ENCODE measurements at places on chromosomes 4 and X.

DNA sequence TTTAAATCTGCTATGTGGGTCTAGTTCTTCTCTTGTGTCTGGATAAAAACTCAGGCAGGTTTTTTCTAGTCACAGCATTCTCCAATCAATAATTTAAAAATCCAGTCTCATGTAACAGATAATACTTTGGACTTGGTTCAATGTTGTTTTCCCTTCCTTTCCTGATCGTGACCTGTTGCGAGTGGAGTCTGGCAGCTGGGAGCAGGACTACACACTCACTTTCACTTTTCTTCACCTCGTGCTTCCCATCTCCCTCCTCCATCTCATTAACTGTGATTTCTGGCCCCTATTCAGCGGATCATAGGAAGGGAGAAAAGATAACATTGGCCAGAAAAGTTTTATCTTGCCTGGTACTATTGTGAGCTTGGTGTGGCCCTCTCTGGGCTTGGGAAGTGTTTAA, 96.6 kb upstream of the GATB start:
- DNase-seq, result no peak

DNA sequence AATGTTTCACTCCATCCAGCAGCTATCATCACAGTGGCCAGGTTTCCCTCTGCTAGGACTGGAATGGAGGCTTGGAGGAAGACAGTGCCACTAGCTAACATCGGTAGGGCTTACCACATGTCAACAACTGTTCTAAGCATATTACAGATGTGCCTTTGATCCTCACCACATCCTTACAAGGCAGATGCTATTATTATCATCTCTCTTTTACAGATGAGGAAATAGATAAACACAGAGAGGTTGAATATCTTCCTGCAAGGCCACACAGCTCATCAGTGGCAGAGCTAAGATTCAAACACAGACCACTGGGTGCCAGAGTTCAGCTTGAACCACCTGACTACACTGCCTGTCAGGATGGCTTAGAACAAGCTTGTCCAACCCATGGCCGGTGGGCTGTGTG, 47.4 kb downstream of the MAMLD1 start:
- no peak for DNase-seq

- peak; percentile 70 for DNase-seq
Observed at GRCh38 chr4:73662709-73663546, 42.7 kb upstream of the RASSF6 start.

GRCh38 chr4:52266537-52267137, 215.5 kb downstream of the SPATA18 start:
- DNase-seq, result no peak

- DNase-seq, result no peak
Observed at GRCh38 chr4:172169871-172170270, 356.7 kb downstream of the GALNTL6 start.

DNA sequence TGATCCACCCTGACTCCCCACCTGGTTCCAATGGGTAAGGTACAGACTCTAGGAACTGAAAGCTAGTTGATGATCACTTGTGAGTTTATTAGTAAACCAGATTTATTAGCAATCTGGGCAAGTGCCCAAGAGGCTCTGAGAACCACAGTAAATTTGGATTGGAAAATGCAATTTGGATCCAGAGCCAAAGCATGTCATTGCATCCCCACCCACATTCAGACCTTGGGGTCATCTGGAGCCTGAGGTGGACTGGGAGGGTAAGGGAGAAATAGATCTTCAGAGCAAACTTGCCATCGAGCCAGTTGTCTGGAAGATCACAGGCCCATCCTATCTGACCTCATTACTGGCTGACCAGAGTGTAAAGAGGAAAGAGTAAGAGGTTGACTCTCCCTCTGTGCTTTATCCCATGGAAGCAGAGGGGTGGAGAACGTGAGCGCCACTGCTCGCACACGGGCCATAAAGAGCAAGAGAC, 78.7 kb upstream of the RASGEF1B start:
- DNase-seq, result no peak

- DNase-seq, result no peak
Observed at GRCh38 chr4:123083646-123084045, 161.2 kb upstream of the NUDT6 start.

GRCh38 chrX:48969471-48969870, 2.2 kb downstream of the KCND1 start:
- no peak for DNase-seq

GRCh38 chr4:33086331-33086925, 2366.3 kb downstream of the PCDH7 start:
- peak; percentile 71 for DNase-seq

- peak; percentile 22 for DNase-seq
Observed at GRCh38 chr4:155679343-155679742, 12.7 kb downstream of the GUCY1A1 start.

DNA sequence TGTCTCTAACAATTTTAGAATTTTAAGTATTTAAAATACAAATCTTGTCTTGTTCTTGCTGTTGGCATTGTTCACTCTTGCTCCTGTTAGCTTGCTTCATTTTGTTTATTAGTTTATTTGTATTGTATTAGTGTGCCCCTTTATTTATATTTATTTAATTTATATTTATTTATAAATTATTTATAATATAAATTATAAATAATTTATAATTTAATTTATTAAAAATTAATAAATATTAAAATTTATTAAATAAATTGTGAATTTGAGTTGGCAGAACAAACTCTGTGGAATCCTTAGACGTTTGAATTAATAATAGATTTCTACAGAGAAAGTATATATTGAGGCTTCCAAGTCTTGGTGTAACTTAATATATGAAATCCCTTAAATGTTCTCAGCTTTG, 331.4 kb downstream of the SPOCK3 start:
- DNase-seq, result no peak

DNA sequence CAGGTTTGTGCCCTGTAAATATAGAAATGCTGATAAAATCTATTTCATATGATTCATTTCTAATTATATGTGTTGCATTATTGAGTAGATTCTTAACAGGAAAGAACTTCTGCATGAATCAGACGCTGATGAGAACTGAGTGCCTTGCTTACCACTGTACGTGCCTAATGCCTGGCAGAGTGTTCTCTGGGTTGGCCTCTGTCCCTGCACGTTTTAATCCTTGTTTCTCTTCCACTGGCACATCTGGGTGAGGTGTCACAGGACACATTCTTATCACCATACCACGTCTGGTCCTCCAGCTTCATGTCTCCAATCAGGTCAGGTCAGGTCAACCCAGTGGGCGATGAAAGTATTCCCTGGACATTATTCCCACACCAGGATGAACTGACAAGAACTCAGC, 53.6 kb downstream of the KLF3 start:
- DNase-seq, result no peak

- DNase-seq, result no peak
Observed at GRCh38 chrX:111372086-111372485, 39.9 kb downstream of the DCX start.

Data from fibroblast of the conjunctiva (primary cell).